ENCODE measurements at places on chromosomes 3 and 15.

DNA sequence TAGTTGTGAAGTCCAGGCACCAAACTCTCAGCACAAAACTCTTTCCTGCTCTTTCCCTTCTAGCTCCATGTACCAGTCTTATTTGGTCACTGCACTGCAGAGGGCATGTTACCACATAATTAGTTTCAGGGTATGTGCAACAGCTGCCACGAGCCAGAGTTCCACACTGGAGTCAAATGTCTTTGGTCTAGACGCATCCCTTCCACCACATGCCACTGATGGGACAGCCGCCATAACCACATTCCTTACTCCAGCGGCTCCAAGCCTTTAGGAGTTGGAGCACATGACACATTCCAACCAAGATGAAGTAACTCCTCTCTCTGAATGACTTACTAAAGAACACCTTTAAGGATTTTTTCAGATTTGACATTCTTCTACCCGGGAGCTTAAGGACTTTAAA is 153.4 kb downstream of the ERC2 start:
- no peak for DNase-seq

DNA sequence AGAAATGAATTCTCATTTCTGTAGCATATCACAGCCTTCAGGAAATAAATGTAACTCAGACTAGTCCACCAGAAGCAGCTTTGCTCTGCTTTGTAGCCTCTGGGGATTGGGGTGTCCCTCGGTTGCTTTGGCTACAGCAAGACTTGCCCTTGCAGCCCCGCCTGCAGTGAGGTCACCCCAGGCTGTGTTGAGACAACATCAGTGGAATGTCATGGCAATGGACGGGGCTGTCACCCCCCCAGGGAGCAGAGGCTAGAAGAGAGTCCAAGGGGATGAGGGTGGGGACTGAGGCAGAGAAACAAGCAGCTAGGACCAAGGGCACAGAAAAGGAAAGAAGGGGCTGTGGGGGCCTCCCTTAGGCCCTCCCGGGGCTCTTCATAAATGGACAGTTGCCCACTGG is 854 bp downstream of the CLEC3B start:
- DNase-seq: no peak

GRCh38 chr3:134419214-134419959 is 45.1 kb upstream of the AMOTL2 start:
- no peak for DNase-seq

GRCh38 chr3:177470197-177470941 is 273.1 kb upstream of the TBL1XR1 start:
- no peak for DNase-seq

DNA sequence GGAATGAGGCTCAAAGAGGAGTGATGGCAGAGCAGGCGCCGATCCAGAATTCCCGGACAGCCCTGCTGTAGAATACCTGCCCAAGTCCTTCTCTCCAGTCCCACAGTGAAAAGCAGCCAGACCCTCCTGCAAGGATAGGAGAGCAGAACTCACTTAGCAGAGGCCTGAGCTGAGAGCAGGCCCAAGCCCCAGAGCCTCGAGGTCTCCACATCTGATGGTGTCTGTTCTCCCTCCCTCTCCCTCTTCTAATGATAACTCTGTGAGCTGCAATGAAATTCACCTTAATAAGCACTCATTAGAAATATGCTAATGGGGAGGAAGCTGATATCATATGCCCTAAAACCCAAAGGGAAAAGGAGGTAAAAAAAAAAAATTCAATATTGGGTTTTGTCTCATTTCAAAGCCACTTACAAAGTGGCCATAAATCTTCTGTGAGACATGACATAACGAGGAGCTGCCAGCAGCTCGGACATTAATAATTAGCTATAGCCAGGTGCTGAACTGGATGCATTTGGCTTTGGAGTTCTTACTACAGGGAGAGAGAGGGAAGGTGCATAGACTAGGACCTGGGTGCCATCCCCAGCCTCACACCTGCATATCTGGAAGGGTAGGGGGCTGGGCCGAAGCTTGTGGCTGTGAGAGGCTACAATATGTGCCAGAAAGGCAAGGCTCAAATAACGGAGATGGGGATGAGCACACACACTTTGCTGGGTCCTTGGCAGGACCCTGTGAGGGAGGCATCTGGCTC is 108.4 kb downstream of the MEGF11 start:
- no peak for DNase-seq

GRCh38 chr3:58526515-58526957 is 10.5 kb downstream of the ACOX2 start:
- no peak for DNase-seq

- no peak for DNase-seq
Observed at GRCh38 chr15:69060744-69061143, 46.2 kb downstream of the NOX5 start.

GRCh38 chr15:75030023-75030413 is 6.6 kb downstream of the PPCDC start:
- no peak for DNase-seq

- no peak for DNase-seq
Observed at GRCh38 chr3:189270248-189270832, 98.6 kb downstream of the TPRG1 start.

DNA sequence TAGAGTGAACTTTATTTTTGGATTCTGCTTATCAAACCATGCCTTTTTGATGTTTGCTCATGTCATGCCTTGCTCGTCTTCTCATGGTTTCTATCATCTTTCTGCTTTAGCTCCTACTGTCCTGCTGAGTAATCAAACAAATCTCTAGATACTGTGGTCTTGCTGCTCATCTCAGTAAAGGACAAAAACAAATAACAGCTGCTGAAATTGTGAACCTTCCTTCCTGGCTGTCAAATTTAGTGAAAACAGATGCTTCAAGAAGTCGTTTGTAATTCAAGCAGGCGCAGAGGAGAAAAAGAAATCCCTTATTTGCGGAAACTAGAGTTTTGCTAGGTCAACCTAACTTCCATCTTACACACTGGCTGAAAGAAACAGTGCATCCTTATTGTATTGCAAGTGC is 616.1 kb upstream of the ALCAM start:
- DNase-seq: no peak

DNA sequence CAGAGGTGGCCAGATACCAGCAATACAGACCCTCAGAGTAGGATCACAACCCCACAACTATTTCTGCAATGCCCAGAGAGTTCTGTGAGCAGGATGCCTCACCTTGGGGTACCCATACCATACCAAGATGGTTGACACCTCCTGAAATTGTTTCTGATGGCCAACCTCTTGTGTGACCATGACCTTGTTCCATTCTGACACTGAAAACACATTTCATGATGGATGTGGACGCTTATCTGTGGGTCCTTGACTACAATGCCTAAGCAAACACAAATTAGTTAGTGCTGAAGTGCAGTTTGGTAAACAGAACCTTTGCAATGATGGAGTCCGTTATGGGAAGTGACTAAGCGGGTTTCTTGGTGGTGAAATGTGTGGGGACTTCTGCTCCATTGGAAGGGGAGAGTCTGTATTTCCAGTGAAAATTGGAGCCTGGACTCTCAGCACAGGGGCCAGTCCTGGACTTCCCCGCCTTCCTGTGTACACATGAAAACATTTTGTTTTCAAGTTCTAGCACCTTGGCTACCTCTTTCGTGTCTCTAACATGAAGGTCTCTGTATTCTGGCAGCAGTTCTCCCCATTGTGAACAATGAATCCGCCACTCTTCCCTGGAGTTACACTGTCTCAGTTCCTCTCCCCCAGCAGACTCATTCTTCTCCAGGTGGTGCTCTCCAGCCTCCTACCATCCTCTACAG is 106.2 kb downstream of the XXYLT1 start:
- no peak for DNase-seq

GRCh38 chr15:64915518-64916227 is 4.0 kb downstream of the ANKDD1A start:
- no peak for DNase-seq

GRCh38 chr15:42608752-42609488 is 33.5 kb downstream of the STARD9 start:
- no peak for DNase-seq

DNA sequence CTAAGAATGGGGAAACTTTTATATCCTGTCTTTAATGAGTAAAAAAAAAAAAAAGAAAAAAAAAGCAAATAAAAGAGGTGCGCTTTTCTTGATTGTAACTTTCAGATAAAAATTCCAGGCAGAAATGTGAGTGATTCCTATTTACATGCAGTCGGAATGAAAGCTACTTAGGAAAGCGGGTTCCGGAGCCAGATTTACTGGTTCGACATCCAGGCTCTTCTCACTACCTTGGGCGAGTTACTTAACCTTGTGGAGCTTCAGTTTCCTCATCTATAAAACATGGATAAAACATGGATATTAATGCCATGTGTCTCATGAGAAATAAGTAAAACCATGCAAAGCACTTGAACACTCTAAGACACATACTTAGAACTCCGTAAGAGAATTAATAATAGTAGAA is 169.2 kb downstream of the TP63 start:
- DNase-seq: no peak

DNA sequence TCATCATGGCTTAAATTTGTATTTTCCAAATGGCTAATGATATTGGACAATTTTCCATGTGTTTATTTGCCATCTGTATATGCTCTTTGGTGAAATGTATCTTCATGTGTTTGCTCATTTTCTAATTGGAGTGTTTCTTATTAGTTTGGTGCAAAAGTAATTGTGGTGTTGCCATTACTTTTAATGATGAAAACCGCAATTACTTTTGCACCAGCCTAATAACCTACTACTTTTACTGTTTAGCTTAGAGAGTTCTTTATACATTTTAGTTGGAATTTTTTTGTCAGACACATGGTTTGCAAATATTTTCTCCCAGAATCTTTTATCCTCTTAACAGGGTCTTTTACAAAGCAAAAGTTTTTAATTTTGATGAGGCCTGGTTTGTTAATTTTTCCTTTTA is 141.0 kb upstream of the AGTR1 start:
- DNase-seq: no peak

- DNase-seq: no peak
Observed at GRCh38 chr3:99714146-99714545, 75.8 kb downstream of the COL8A1 start.

GRCh38 chr15:25709437-25710159 is 153.5 kb downstream of the ATP10A start:
- no peak for DNase-seq

DNA sequence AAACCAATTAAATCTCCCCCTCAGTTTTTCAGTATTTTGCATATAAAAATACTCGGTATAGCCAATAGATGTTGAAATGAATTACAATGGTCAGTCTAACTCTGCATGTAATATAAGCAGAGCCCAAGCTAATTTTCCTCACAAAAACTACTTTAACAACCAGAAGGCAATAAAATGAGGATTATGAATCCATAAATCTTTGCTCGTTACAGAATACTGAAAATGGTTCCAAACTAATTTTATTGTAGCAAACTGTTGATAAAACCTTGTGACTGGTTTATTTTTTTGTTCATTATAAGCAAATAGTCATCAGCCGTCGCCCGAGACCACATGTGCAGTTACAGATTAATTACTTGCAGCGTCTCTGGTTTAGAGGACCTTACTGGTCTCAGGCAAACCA is 183.2 kb downstream of the SSR3 start:
- no peak for DNase-seq

GRCh38 chr15:100914876-100915275 is 4.3 kb upstream of the LRRK1 start:
- no peak for DNase-seq

DNA sequence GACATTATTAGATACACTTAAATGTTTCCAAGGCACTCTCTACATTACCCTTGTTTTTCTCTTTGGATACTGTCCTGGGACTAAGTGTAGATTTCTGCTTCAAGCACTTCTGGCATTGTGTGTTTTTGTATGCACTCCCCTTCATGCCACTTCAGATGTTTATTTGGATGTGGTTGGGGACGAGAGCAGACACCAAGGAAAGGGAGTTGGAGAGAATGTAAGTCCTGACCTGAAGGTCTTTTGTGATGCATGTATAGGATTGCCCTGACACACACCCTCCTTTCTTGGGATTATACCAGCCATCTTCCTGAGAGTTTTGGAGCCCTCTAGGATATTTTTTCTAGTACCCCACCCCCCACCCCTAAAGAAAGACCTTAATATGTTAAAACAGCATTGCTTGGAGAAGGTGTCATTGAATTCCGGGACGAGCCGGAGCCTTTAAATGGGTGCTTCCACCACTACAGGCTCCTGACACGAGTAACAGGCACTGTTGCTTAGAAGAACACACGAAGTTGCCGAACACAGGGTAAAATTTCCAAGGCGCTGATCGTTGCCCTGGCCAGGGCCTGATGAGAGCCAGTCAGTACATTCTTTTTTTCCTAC is 22.7 kb downstream of the PSMD6 start:
- no peak for DNase-seq

DNA sequence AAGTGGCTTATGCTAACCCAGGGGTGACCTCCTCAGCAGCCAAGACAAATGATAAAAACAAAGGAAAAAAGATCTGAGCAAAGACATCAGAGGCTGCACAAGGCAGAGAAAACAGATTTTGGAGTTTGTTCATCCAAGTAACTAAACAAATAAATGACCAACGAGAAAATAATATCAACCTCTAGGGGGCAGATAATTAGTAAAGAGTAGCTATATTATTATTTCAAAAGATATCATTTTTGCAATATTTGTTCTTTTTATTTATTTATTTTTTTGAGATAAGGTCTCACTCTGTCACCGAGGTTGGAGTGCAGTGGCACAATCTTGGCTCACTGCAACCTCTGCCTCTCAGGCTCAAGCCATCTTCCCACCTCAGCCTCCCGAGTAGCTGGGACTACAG is 101.8 kb downstream of the PCCB start:
- DNase-seq: no peak

GRCh38 chr3:114441386-114441785 is 147.6 kb downstream of the TIGIT start:
- DNase-seq: no peak

DNA sequence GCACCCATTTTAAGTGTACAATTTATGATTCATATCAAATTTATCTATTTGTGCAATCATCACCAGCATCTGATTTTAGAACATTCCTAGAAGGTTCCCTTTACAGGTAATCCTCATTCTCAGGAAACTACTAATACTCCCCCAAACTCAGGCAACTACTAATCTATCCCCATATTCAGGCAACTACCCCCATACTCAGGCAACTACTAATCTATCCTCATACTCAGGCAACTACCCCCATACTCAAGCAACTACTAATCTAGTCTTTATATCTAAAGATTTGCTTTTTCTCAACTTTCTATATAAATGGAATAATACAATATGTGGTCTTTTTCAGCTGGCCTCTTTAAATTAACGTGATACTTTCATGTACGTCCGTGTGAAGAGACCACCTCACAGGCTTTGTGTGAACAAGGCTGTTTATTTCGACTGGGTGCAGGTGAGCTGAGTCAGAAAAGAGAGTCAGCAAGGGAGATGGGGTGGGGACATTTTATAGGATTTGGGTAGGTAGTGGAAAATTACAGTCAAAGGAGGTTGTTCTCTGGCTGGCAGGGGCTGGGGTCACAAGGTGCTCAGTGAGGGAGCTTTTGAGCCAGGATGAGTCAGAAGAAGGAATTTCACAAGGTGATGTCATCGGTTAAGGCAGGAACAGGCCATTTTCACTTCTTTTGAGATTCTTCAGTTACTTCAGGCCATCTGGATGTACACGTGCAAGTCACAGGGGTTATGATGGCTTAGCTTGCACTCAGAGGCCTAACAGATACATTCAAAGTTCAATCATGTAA is 1444.5 kb upstream of the CADM2 start:
- no peak for DNase-seq

DNA sequence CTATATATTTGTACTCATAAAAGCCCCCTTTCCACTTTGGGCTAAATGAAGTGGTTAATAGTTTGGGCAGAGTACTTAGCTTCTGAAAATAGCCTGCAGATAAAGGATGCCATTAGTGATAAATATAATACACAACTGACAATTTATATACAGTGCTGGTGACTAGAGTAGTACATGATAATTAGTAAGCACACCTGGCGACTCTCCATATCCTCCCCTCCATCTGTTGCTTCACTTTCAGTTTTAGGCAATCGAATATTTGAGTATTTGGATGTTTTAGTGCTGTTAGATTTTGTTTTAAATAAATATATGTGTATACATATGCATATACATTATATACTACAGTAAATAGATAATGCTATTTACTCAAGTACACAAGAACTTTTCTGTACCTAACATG is 35.9 kb upstream of the CHMP2B start:
- DNase-seq: no peak
